ENCODE measurements at places on chromosomes 6 and 20.
A peak's percentile ranks its signal among the peaks of the same experiment; 100 is the strongest.

DNA sequence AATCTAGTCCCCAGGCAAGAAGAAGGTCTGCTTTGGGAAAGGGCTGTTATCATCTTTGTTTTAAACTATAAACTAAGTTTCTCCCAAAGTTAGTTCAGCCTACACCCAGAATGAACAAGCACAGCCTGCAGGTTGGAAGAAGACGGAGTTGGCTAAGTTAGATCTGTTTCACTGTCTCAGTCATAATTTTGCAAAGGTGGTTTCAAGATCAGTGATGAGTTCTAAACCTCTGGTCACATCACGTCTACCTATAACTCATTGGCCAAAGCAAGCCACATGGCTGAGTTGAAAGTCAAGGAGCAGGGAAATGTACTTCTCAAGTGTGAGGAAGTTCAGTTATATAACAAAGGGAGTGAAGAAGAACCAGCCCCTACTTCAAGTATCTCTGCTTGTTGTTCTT lies 50.5 kb upstream of the ECI2 start:
- no peak for DNase-seq

- no peak for DNase-seq
These were observed 731.9 kb upstream of the FLRT3 start for GRCh38 chr20:15069355-15069754.

GRCh38 chr20:56222201-56222600 lies 26.3 kb upstream of the MC3R start:
- DNase-seq: no peak

- DNase-seq: no peak
These were observed 680.2 kb upstream of the AGPAT4 start for GRCh38 chr6:161954077-161954476.

GRCh38 chr6:63448229-63448628 lies 124.1 kb upstream of the LOC128125822 start:
- no peak for DNase-seq

- DNase-seq: peak; percentile 83
These were observed 51.2 kb upstream of the RNF182 start for GRCh38 chr6:13873288-13874190.

DNA sequence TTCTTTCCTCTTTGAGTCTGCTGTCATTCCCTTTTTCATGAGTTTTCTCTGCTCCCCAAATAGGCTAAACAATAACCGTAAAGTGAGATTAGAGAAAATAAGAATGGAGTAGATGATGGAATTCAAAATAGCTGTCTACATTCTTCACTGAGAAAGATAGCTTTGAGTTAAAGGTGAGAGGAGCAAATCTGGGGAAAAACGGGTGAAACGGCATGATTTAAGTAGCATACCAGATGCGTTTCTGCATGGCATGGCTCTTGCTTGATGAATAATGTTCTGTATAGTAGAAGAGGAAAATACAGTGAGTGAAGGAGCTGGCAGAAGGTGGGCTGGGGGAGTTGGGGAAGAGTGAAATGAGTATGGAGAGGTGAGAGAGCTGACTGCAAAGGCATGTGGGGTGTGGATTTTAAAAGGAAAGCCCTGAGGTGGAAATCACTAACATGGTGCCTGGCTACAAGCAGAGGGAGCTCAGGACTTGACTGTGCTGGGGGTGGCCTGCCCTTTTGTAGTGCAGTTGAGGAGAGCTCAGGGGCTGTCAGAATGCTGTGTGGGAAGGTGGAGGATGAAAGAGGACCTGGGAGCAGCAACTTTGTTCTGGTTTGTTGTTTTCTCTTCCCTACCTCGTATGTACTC lies 8.8 kb downstream of the BICRAL start:
- DNase-seq: no peak

DNA sequence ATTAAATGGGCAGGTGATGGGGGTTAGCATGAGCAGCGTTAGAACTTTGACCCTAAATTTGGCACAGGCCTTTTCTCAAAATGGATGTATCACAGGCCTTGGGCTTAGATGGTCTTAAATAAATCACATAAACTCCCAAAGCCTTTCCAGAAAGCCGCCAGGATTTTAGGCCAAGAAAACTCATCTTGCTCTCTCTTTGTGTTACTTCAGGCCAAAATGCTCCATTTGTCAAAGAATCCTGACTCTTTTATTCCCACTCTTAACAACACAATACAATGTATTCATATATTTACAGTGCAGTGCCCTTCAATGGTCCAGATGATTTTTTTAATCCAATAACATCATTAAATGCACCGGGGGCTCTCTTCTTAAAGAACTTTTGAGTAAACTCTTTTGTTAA lies 5.9 kb upstream of the TCP11 start:
- DNase-seq: no peak

DNA sequence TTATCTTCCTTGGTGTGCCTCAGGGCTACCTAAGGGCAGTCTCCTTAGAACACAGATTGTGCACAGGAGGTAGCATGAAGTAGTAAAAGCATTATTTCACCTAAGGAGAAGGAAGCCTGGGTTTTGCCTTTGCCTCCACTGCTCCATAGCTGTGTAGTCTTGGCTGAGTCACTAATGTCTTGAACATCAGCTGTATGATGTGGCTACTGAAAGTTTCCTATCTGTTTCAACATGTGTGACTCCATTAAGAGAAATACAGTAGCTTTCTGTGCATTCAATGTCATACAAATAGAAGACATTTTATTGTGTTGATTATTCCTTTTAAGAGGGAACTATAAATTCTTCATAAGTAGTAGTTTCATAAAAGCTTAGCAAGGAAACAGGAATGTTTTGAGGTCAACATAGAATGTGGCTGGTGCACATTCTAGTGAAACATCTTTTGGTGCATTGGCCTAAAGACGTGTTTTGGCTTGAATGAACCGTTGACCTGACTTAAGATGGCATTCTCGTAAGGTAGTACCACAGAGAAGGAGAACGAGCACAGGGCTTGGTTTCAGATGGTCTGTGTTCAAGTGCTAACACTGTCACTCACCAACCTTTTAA lies 70.6 kb downstream of the CTNNBL1 start:
- DNase-seq: no peak

DNA sequence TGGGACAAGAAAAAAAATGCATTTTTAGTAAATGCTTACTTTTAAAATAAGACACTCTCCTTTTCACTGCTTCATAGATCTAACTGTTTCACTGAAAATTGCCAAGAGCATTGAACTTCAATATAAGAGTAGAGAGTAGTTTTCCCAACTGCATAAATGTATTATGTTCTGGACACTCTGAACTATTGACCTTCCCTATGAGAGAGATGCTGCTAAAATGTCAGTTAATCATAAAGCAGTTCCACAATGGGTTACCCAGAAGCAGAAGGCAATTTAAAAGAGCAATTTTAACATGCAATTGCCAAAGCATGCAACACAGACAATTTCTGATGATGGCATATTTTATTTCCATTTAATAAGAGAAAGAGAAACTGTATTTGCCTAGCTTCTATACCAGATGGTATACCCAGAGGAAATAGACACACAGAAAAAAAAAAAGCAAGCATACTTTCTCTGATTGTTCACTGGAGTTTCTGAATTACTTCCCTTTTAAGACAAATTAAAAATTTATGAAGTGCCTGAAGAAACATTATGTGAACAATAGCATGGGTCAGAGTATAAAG lies 279.1 kb upstream of the THEMIS start:
- DNase-seq: no peak

GRCh38 chr6:109073344-109074132 lies 21.1 kb downstream of the SESN1 start:
- peak; percentile 83 for DNase-seq

- no peak for DNase-seq
These were observed 20.5 kb upstream of the PDE7B start for GRCh38 chr6:135831016-135831415.

DNA sequence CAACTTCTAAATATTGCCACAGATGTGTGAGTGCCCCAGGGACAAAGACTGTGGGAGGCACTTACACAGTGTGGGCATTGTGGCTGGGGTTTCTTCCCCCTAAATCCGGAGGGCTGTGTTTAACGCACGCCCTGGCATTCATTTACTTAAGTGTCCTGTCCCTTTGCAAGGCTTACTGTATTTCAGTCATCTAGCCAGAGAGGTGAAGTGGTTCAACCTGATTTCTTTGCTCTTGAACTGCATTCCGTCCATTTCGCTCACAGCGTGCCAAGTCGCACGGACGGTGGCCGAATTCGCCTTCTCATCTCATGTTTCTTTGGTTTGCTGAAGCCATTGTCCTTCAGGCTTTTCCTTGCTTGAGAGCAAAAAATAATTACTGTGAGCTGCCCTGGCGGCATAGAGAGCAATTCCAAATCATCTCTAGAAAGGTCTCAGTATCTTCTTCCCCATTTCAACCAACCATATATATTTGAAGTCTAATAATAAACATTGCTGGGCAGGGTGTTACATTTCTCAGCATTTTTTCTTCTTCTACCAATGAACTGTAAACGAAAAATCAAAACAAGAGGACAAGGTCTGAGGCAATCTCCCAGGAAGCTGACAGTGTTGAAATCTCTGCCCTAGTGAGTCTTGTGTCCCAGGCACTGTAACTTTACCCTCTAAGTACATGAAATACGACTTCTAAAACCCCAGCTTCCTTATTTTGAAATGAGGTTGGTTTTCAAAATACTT lies 16.9 kb downstream of the SYTL3 start:
- peak; percentile 55 for DNase-seq

DNA sequence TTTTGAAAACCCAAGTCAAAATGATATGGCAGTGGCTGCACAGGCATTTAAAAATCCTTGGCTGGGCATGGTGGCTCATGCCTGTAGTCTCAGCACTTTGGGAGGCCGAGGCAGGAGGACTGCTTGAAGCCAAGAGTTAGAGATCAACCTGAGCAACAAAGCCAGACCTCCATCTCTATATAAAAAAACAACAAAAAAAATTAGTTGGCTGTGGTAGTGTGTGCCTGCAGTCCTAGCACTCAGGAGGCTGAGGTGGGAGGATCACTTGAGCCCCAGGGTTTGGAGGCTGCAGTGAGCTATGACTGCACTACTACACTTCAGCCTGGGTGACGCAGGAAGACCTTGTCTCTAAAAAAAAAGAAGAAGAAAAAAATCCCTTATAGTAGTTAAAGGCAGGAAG lies 142.9 kb downstream of the MYB start:
- no peak for DNase-seq

- no peak for DNase-seq
These were observed 102.0 kb downstream of the SAMD3 start for GRCh38 chr6:130120731-130121130.

DNA sequence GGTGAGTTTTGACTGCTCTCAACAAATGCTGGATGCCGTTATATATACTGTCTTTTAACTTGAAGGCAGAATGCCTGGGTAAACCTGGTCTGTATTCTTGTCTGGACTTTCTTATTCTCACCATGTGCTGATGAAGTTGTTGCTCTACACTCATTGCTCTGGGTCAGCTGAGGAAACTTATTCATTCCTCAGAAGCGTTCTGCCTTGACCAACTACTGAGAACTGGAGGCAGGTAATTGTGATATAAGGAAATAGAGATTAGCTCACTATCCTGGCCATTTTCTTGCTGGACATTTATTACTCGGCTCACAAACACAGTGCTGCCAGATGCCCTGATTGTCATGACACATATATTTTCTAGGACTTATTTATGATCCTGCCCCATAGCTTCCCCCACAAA lies 103.6 kb downstream of the DNAH8 start:
- DNase-seq: no peak

GRCh38 chr20:1754306-1754705 lies 96.7 kb upstream of the SIRPG start:
- DNase-seq: no peak

GRCh38 chr6:41927253-41927652 lies 6.0 kb downstream of the BYSL start:
- DNase-seq: no peak

- DNase-seq: no peak
These were observed 215.0 kb upstream of the RIN2 start for GRCh38 chr20:19543101-19543500.

GRCh38 chr6:147177286-147177685 lies 26.9 kb upstream of the STXBP5 start:
- no peak for DNase-seq

DNA sequence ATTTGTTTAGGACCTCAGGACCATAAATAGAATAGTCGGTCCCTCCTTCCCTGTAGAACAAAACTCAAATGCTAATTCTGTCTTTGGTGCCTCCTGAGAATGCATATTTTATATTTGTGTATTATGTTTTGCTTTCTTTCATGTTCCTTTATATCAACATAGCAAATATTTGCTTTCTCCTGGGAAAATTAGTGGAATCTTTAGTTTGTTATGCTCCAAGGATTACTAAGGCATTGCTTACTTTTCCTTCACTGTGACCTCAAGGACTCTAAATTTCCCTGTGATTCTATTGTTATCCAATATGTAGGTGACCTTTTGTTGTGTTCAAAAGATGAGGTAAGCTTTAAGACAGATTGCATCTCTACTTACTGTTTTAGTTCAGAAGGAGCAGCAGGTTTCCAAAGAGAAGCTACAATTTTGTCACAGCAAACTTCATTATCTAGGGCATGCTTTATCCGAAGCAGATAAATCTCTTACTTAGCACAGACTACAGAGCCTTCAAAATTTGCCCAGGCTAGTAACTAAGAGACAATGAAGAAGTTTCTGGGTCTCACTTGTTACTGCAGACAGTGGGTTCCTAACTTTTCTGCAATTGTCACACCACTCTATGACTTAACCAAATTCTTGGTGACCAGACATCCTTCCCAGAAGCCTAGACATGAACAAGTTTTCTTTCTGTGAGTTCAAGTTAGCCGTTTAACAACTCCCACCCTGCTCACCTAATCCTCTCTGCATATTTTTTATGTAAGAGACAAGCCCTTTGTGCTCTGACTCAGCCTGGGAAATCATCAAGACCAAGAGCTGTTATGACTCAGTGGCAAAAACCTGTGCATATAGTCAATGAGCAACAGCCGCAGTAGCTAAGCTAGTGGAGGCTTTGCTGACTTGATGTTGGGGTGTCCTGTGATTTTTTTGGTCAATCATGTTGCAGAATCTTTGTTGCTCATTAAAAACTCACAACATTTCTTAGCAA lies 378.8 kb downstream of the QKI start:
- no peak for DNase-seq

- no peak for DNase-seq
These were observed 35.3 kb downstream of the TRIM38 start for GRCh38 chr6:25997921-25998320.

DNA sequence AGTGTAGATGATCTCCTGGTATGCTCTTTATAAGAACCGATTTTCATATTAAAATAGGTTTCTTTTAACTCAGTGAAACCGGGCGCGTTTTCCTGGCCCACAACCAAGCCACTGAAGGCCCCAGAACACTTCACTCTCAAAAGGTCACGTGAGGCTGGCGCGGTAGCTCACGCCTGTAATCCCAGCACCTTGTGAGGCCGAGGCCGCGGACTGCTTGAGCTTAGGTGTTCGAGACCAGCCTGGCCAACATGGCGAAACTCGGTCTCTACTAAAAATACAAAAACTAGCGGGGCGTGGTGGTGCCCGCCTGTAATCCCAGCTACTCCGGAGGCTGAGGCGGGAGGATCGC lies 402 bp upstream of the TAF8 start:
- DNase-seq: no peak

Measured in B cell (primary cell).